Spinal cord (tissue), 10 donors: ENCODE measurements at places on chromosomes 16 and 17. TPM values are rescaled to one million over a fixed set of nuclear protein-coding genes. Genes with fewer than 3 reads are reported as not detected.

The GGT6 gene
- not detected for total RNA-seq

The KRTAP2-1 gene
- not detected for total RNA-seq

The CSH1 gene
- total RNA-seq: 18.1 TPM

The KRT24 gene
- not detected for total RNA-seq

The TNK1 gene
- 1.5 TPM for total RNA-seq

The HBQ1 gene
- total RNA-seq: 6.6 TPM

The SAMD14 gene
- 14.6 TPM for total RNA-seq

The GLIS2 gene
- 4.9 TPM for total RNA-seq

The SLFN14 gene
- 1.4 TPM for total RNA-seq

The PPP1R9B gene
- 40.8 TPM for total RNA-seq

The LHX1 gene
- total RNA-seq: 2.9 TPM

The SCO1 gene
- total RNA-seq: 30.2 TPM

The CANT1 gene
- total RNA-seq: 23.6 TPM

The GCGR gene
- total RNA-seq: 0.99 TPM

The KIFC3 gene
- total RNA-seq: 24.3 TPM

The SHCBP1 gene
- total RNA-seq: 5.0 TPM

The RND2 gene
- total RNA-seq: 25.5 TPM

The ASPA gene
- total RNA-seq: 27.2 TPM

The EVI2A gene
- total RNA-seq: 20.4 TPM

The SLC6A4 gene
- total RNA-seq: 5.7 TPM
